ENCODE measurements at places on chromosomes 12 and 14.

- DNase-seq: no peak
Measured at GRCh38 chr12:49325606-49326005, 2.6 kb downstream of the TROAP start.

DNA sequence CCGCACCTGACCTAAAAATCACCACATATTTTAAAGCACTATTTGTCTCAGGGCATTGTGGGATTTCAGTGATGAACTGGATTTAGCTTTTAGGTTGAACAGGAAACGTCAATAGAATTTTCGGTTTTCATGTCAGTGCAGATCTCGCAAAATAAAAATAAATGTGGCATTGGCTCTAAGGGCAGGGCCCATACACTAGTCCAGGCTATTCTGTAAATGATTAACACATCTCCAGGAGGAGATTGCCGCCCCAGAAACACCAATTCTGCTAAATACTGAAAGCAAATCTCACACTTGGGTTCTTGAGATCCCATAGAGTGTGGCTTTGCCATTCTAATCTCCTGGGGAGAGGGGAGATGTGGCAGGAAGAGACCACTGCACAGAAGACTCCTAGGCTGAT lies 1494.0 kb upstream of the TMEM132C start:
- DNase-seq: no peak

DNA sequence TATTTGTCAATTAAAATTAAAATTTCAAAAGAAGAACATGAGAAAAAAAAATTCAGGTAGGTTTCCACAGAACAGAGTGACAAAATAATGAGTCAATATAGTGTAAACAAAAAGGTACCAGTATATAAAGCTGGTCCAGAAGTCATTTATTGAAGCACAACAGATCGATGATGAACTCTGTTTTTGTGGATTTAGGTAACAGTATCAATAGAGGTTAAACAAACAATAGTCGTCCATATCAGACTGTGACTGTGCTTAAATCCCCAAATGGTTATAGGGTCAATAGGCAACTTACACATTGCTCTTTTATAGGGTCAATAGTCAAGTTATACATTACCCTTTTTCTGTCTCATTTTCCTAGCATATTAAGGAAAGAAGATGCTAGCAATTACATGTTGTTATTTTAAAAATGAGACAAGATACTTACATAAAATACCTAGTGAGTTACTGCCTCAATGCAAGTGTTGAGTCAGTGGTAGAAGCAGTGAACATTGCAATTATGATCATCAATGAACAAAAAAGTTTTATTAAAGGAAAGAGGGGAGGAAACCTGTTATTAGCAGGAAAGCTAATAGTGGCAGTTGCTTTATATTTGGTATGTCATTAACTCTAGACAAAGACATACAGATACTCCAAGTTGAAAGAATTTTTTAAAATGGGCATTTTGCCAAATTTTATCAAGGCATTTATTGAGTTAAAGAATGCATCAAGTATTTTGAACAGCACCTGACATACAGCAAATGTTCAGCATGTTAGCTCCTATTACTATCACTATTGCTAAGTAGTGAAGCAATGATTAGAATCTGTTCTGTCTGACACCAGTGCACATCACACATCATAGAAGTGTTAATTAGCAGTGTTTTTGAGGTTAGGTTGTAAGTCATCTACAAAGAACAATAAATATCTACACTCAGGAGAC lies 102.9 kb downstream of the CCER1 start:
- no peak for DNase-seq

- DNase-seq: no peak
Measured at GRCh38 chr12:16118586-16118985, 158.9 kb downstream of the SLC15A5 start.

- no peak for DNase-seq
Measured at GRCh38 chr14:37202812-37203211, 5.1 kb downstream of the MIPOL1 start.

GRCh38 chr12:124531281-124531745 lies 36.1 kb downstream of the NCOR2 start:
- DNase-seq: no peak

GRCh38 chr12:120710805-120711296 lies 593 bp downstream of the UNC119B start:
- DNase-seq: no peak

GRCh38 chr12:90484094-90484493 lies 470.9 kb downstream of the CCER1 start:
- DNase-seq: no peak

DNA sequence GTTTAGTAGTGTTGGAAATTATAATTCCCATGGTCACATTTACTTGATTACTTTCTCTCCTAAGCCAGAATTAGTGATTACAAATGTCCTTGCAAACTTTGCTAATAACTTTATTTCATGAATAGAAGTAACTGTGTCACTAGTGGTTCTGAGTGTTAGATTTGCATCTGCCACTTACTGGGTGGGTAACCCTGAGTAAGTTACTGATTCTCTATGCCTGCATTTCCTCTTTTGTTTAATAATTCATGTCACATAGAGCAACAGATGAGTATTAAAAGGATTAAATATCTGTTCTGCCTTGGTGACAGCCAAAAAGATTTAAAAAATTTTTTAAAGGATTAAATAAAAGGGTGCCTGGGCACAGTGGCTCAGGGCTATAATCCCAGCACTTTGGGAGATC lies 78.6 kb downstream of the BHLHE41 start:
- DNase-seq: no peak

- no peak for DNase-seq
Measured at GRCh38 chr14:24243336-24243836, 963 bp upstream of the TINF2 start.

- no peak for DNase-seq
Measured at GRCh38 chr12:65668981-65669695, 155.1 kb upstream of the HMGA2 start.

GRCh38 chr14:92382677-92383076 lies 59.7 kb downstream of the SLC24A4 start:
- DNase-seq: no peak

GRCh38 chr14:53001787-53002378 lies 51.0 kb upstream of the FERMT2 start:
- DNase-seq: no peak

All from foreskin melanocyte (primary cell).